ENCODE measurements at places on chromosomes 6 and 20.

DNA sequence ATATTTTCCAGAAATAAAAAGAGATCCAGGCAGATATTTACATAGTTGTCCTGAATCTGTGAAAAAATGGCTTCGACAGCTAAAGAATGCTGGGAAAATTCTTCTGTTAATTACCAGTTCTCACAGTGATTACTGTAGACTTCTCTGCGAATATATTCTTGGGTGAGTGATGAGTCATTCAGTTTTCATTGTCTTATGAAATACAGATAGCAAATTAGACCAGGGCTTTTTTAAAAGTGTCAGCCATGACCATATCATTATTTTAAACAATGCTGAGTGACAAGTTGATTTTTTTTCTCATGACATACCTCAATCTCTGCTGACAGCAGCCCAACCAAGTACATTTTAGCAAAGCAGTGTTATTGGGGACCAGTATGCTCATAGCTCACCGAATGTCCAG is 32.8 kb downstream of the TSPYL4 start:
- DNase-seq: no peak

DNA sequence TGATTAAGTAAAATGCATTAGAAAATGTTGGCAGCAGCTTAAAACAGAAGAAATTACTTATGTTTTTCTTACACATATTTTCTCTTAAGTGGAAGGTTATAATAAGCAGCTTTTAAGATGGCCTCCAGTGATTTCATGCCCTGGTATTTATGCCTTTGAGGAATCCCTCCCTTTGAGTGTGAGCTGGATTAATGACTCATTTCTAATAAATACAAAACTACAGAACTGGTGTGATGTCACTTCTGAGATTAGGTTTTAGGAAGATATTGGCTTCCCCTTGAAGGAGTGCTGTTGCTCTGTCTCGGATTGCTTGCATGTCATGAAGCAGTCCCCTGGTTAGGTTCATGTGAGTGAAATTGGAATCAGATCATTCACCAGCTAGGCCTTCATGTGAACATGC is 143.2 kb upstream of the EPHA7 start:
- no peak for DNase-seq

DNA sequence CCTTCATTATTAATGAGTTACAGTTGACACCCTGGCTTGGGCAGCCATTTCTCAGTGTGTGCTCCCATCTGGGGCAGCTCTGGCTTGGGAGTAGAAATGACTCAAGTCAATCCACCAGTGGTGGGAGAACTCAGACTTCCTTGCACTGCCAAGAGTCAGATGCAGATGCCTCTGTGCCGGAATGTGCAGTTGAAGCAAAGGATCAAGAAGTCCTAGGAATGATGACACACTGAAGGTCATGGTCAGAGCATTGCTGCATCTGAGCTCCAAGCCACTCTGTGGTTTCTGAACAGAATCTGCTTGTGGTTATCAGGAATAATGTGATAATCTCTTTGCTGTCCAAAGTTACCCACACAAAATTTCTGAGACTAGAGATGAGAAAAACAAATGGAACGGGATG is 19.5 kb upstream of the PAX1 start:
- no peak for DNase-seq

- peak; percentile 82 for DNase-seq
These were observed 28.2 kb upstream of the TAF8 start for GRCh38 chr6:42021847-42022754.

- peak; percentile 74 for DNase-seq
These were observed 631 bp downstream of the MDGA1 start for GRCh38 chr6:37696841-37697662.

- no peak for DNase-seq
These were observed 49.7 kb downstream of the TOP1 start for GRCh38 chr20:41078329-41078728.

DNA sequence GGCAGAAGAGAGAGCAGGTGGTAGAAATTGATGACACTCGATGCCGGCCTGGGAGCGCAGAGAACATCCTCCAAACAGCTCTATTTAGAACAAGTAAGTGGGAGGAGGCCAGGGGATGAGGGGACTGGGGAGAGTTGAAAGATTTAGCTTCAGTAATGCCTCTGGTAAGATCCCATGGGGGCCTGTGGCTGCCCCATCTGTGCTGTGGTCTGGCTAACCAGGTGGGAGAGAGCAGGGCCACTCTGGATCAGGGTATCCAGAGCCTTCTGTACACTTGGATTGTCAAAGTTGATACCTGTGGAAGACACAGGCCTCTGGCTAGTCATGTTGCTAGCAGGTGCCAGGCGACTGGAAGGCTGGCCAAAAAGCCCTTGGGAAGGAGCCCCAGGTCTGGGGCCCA is 27.6 kb downstream of the NCOA5 start:
- no peak for DNase-seq

- DNase-seq: no peak
These were observed 1.4 kb upstream of the MUC21 start for GRCh38 chr6:30981942-30982772.

- no peak for DNase-seq
These were observed 2.0 kb downstream of the HLA-B start for GRCh38 chr6:31354864-31355582.

DNA sequence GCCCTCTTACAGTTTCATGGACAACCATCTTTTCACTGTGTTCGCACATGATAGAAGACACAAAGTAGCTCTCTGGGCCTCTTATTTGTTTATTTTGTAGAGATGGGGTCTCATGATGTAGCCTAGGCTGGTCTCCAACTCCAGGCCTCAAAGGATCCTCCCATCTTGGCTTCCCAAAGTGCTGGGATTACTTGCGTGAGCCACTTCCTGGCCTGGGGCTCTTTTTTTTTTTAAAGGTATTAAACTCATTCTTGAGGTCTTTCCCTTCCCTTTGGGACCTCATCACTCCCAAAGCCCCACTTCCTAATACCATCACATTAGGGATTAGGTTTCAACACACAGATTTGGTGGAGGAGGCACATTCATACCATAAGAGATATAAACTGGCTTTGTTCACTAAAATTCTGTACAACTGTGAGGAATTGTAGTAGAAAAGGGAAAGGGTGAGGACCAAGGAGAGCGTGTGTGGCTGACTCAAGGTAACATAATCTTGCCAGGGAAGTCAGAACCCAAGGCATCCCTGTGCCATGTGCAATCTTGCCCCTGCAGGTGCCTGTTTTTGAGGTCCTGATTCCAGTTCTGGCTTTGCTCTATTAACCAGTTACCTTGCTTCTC is 45.5 kb downstream of the EIF2S2 start:
- DNase-seq: no peak

- no peak for DNase-seq
These were observed 42.5 kb downstream of the HLA-G start for GRCh38 chr6:29870104-29870503.

DNA sequence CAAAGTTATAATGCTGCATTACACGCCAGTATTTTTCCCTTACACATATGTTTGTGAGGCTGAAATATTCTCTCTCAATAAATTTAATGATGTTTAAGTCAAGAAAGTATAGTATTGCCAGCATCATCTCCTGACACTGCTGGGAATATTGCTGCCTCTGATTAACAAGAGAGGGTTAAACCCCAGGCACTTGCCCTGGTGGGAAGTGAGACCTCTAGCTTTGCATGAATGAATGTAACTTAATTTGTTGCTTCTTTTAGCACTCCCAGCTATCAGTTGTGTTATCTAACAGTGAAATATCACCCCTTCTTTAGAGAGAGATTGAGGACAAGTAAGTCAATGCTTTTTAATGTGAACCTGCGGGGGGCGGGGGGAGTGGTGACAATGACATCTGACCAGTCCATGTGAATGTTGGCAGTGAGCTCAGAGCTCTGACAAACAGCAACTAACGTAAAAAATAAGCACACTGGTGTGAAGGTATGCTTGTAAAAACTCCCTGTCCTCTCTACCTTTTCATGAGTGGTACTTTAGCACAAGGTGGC is 9.8 kb downstream of the FOXA2 start:
- no peak for DNase-seq

DNA sequence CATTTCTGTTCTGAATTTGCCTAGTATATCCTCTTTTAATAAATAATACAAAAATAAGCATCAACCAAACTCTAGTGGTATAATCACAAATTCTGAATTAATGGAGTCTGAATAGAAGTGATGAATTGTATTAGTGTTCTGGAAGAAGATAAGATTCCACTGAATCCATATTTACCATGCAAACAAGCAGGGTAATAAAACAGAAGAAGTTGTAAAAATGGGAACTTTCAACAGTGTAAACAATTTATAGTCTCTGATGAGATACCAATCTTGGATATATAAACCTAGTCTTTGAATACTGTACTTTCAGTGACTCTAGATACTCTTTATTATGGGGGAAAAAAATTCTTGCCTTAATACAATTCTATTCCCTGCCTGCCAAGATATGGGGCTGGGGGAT is 197.6 kb downstream of the KHDC1L start:
- no peak for DNase-seq

- no peak for DNase-seq
These were observed 15.5 kb upstream of the ZFP57 start for GRCh38 chr6:29696147-29697125.

DNA sequence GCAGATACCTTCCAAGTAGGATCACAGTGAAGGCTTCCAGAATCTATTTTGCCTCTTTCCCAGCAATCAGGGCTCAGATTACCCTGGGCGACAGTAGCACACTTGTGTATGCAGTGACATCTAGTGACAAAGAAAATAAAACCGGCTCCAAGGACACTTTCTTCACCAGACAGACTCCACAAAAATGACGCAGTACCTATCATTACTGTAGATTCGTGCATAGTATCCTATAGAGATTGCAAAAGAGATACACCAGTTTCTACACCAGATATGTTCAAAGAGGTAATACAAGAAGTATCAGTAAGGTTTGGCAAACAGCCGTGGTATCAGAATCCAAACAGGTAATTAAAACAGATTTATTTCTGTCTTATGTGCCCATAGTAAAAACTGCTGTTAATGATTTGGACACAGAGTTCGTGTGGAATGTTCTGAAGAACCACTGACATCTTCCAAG is 600.4 kb upstream of the JAG1 start:
- DNase-seq: no peak

GRCh38 chr6:84788689-84789088 is 24.3 kb upstream of the TBX18 start:
- DNase-seq: no peak

DNA sequence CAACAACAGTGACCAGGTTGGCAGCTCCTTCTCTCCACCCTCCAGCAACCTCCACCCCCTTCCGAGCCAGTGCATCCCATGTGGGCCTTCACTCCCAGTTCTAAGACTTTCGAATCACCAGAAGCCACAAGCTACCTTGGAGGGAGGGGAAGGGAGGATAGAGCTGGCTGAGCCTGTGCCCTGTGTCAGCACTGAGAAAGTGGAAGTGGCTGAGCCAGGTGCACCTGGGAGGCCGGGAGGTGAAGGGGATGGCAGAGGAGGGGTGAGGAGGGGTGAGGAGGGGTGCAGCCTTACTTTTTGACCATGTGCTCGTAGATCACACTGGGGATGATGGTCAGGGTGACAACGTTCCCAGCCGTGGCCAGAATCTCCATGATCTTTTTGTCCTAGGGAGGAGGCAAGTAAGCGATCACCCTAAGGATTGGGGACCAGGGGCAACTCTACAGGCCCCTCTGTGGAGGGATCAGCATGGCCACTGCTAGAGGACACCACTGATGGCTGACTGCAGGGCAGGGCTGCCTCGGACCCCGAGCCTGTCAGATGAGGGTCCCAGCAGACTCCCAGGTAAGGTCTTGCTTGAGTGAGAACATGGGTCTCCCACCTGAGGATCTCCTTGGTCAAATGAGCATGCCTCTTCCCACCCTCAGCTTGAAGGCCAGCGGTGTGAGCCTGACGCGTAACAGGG is 18.3 kb downstream of the SDCBP2 start:
- no peak for DNase-seq

GRCh38 chr20:53163486-53163885 is 191.3 kb downstream of the TSHZ2 start:
- DNase-seq: no peak
